ENCODE measurements at places on chromosomes 11 and 22. TPM values are rescaled to one million over a fixed set of nuclear protein-coding genes. Genes with fewer than 3 reads are reported as not detected.

The SYCE3 gene
- total RNA-seq = not detected

The CHRDL2 gene
- total RNA-seq = not detected

The CLP1 gene
- total RNA-seq = 42.9 TPM

The APOL5 gene
- total RNA-seq = not detected

The CRYAB gene
- total RNA-seq = not detected

The RRP8 gene
- total RNA-seq = 40.8 TPM

The GGTLC2 gene
- total RNA-seq = not detected

The ZNF280B gene
- total RNA-seq = 1.7 TPM

The SLC1A2 gene
- not detected for total RNA-seq

The CREB3L1 gene
- 3.3 TPM for total RNA-seq

The DGAT2 gene
- total RNA-seq = 4.9 TPM

The F2 gene
- total RNA-seq = not detected

The EMID1 gene
- 0.60 TPM for total RNA-seq

The ARHGEF17 gene
- total RNA-seq = 8.2 TPM

The CBLIF gene
- total RNA-seq = not detected

The OR2AG1 gene
- total RNA-seq = not detected

The AHNAK gene
- total RNA-seq = 193 TPM

The GLYATL2 gene
- total RNA-seq = 0.10 TPM

The GAL gene
- total RNA-seq = not detected

The ABTB2 gene
- 4.0 TPM for total RNA-seq

The CLDN25 gene
- total RNA-seq = not detected

The INSC gene
- 4.0 TPM for total RNA-seq

The NXPE2 gene
- total RNA-seq = not detected

The GAL3ST3 gene
- total RNA-seq = not detected

The SLC22A6 gene
- total RNA-seq = not detected

The PGA5 gene
- total RNA-seq = not detected

The PANX3 gene
- not detected for total RNA-seq

The IGLL1 gene
- not detected for total RNA-seq

The TSSK2 gene
- total RNA-seq = not detected

The PARVB gene
- total RNA-seq = 54.5 TPM

The EHBP1L1 gene
- total RNA-seq = 74.4 TPM

The MGAT3 gene
- 0.10 TPM for total RNA-seq

Measured in HT1080 (cell line).